ENCODE measurements at places on chromosomes 2 and 18. TPM values are rescaled to one million over a fixed set of nuclear protein-coding genes. Genes with fewer than 3 reads are reported as not detected.

DNA sequence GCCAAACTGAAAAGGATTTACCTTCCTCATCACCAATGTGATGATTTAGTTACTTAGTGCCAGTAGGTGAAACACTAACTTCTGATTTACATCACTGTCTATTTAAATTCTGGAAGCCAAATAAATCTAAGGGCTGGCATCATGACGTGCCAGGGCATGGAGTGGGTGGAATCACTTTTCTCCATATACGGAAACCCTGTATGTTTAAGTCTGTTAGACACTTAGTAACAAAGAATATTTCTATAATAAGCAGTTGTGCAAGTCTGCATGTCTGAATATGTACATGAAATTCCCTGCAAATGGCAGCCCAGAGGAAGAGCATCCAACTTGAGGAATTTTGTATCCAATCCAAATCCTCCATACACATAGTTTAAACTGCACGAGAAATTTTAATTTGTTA lies 243.1 kb upstream of the SMAD7 start:
- DNase-seq = no peak

DNA sequence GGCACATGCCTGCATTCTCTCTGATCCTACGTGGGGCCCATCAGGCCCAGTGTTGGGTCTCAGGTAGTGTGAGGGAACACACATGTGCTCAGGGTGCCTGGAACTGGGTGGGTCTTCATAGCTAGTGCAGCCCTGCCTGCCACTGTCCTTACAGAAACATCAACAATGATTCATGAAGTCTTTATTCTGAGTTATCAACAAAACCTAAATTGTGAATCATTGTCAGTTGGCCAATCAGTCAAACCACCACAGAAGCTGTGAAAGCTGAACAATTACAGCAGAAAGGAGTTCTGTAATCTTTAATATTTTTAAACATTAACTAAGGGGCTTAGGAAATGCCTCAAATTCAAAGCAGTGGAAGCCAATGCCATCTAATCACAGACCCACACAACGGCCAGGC lies 82.8 kb upstream of the ZNF521 start:
- no peak for DNase-seq

GRCh38 chr2:74223941-74224770 lies 25.7 kb downstream of the MTHFD2 start:
- no peak for DNase-seq

- DNase-seq = no peak
Measured at GRCh38 chr18:14944838-14945237, 196.9 kb downstream of the ANKRD30B start.

DNA sequence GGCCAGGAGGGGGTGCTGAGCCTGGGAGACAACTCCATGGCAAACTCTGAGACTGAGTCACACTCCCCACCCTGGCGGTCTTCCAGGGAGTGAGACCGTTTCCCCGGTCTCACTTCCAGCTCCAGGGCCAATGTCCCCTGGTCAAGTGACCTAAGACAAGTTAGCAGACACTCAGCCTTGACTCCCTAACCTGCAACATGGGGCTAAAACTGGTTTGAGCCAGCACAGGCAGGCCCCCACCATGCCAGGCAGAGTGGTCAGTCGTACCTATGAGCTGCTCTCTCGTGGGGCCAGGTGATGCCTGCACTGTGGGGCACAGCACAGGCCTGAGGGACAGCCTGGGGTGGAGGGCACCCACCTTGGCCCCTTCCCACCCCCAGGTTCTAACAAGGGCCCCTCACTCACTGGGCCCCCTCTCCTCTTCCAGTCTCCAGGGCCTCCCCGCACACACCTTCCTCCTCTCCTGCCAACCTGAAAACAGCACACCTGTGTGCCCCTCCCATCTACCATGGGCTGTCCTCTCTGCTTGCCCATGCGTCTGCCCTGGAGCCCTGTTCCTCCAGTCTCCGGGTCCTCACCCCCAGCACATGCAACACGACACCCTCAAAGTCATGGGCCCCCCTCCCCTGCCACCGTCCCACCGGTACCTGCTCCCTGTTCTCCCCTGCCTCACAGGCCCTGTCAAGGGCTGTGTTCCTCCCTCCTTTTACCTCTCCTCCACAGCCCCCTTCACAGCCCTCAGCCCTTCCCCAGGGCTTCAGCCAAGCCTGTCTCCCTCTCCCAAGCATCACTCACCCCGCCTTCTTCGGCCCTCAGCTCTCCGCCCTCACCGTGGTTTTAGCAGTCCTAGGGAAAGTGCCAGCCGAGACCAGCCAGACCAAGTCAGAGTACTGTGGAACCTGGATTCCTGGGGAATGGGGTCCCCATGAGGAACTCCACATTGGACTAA lies 1.6 kb downstream of the GPR17 start:
- no peak for DNase-seq

DNA sequence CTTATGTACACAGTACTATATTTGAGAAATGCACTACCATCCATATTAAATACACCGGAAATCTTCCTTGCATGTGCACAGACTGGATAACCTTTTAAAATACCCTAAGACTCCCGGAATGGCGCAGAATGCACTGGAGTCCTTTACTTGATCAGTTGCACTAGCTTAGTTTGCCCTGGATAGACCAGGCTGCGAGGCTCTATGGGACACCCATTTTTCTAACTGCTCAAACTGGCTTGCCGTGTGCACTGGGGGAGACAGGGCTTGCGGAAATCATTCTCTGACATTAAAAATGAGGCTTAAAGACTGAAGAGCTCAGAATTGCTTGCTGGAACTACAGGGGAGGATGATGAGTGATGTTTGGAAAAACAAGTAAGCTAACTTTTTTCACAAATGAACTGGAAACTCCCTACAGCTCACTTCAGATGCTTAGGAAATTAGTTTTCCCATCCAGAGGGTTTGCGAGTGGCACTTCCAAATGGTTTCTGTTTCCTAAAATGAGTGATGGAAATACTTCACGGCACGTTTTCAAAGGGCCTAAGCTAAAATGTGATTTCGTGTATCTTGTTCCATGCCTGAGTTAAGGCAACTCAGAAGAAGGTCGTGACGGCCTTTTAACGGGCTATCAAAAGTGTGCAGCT lies 2.7 kb downstream of the NCK2 start:
- no peak for DNase-seq

DNA sequence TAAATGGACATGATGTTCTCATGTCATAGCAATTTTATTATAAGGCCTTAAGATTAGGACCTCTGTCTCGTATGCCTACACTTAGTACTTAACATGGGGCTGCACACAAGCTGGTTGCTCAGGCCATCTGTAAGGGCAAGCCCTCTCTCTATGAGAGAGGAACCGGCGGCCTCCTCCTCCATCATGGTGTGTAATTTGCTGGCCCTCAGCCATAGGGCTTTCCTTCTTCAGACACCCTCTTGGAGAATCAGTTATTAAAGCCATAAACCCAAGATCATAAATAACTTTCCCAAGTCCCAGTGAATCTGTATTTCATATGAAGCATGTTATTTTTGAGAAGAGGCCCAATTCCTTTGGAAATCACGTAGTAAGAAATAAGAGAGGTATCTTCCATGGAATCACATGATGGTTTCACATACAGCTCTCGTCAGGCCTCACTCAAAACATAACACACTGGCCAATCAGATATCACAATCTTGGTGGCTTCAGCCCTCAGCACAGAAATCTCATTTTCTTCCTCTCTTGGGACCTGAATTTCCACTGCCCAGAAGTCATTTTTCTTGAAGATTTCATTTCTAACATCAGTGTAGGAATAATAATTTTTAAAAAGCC lies 92.6 kb downstream of the RDH14 start:
- no peak for DNase-seq

GRCh38 chr2:54330926-54331835 lies 75.2 kb upstream of the TSPYL6 start:
- DNase-seq = no peak

GRCh38 chr18:21656402-21656801 lies 44.3 kb downstream of the SNRPD1 start:
- DNase-seq = no peak

DNA sequence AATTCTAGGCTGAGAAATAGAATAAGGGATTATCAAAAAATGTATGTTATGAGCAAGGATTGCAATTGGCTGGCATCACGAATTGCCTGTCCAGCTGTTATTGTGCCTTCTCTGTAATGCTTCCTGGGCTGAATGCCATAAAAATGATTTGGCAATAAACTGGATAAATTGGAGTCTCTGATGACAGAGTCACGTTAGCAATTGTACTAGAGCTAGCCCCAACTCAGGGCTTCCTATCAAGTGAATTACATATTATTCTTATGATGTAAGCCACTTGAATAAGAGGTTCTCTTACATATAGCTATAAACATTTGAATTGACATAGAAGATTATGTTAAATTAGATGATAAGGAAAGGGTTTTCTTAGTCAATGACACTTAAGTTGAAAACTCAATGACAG lies 607.5 kb upstream of the REG3G start:
- no peak for DNase-seq

- no peak for DNase-seq
Measured at GRCh38 chr2:230893338-230893737, 28.6 kb downstream of the ITM2C start.

DNA sequence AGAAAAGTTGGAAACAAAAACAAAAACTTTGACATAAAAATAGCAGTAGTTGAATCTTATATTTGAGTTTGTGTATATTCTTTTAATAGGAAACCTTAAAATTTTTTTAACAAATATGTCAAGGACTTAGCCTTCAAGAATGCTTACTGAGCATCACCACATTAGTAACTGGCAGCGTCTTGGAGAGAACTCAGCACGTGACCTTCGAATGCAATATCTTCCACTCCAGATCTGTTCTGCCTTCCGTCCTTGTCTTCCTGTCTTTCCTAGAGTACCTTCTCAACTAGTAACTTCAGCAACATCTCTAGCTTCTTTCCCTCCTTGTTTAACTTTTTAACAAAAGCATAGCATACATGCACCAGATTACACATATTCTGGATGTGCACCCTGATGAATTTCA lies 972 bp downstream of the RSAD2 start:
- DNase-seq = no peak

- DNase-seq = no peak
Measured at GRCh38 chr2:37600735-37601134, 70.7 kb downstream of the CDC42EP3 start.

GRCh38 chr2:238635647-238636051 lies 208.9 kb downstream of the ASB1 start:
- DNase-seq = no peak

DNA sequence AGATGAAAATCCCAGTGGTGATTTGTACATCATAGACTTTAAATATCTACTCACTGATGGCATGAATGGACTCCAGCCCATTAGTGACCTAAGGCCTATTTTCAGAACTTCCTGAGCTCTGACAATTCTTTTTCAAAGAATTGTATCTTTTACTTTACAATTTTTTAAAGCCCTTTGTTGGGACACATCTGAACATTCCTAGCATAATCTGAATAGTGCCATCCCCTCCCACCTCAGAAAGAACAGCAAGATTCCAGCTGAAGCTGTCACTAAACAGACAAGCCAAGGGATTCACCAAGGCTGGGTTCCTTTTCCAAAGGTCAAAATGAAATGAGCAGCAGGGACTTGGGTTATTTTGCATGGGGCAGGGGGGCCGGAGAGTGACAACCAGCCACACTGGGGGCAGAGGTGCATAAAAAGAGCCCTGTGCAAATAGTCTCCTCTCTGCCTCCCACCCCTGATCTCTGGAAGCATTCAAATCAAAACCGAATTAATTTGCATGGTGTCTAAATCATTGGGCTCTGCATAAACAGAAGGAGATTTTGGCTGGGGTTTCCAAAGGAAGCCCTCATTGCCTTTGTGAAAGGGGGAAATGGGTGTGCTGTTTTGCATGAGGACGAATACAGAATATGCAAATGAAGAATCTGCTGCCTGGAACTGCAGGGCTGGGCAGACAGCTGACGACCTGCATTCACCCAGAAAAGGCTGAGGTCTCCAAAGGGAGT lies 17.2 kb downstream of the EPHA4 start:
- no peak for DNase-seq

GRCh38 chr2:27264753-27265535 lies 2.1 kb upstream of the SLC30A3 start:
- DNase-seq = peak; percentile 58

DNA sequence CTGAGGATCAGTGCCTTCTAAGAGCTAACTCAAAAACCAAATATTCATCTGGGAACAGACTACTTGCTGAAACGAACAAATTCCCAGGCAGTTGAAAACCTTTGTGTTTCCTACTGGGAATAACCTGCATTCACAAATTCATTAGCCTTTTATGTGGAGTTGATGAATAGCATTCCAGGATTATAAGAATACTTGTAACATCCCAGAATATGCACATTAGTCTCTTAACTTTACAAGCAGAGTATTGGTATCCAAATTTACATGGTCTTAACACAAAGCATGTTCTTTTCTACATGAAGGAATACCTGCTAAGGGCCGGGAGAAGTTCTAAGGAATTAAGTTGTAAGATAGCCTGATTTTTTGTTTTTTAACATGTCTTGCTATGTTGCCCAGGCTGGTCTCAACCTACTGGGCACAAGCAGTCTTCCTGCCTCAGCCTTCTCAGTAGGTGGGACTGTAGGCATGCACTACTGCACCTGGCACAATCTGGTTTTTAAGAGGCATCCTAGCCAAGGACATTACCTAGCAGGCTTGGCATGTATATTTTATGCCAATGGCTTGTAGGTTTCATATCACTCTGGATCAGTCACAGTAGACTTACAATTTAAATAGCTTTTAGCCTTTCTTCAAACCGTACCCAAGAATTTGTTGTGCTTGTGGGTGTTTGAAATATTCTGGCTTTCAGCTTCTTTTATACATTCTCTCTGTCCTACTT lies 50.7 kb downstream of the MGAT5 start:
- no peak for DNase-seq

DNA sequence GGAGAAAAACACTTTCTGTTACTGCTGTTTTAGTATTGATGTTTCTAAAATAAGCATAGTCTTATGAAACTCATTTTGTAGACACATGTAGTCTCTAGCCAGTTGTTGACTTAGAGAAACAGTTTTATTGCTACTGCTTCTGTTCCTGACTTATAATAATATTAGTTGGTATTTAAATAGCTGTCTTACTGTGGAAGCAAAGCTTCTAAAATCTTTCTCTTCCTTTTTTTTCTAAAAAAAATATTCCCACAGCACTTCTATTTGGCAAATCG lies 121.8 kb downstream of the MTX2 start:
- DNase-seq = no peak

Gene RUFY4
- total RNA-seq = not detected

Gene TEX44
- total RNA-seq = not detected

Gene HOXD3
- total RNA-seq = not detected

Gene SPC25
- 24.1 TPM for total RNA-seq

Gene IL36A
- not detected for total RNA-seq

Gene EPB41L3
- 1.2 TPM for total RNA-seq

Gene HRH4
- total RNA-seq = not detected

Gene OTX1
- not detected for total RNA-seq

Gene ANKRD30BL
- total RNA-seq = not detected

Gene HOXD4
- not detected for total RNA-seq

Gene METAP1D
- 9.0 TPM for total RNA-seq
